ENCODE measurements at places on chromosomes 11 and 22. TPM values are rescaled to one million over a fixed set of nuclear protein-coding genes. Genes with fewer than 3 reads are reported as not detected.

The FOSL1 gene
- 17.8 TPM for total RNA-seq

The ACRV1 gene
- not detected for total RNA-seq

The GPR83 gene
- total RNA-seq = not detected

The DEPDC7 gene
- total RNA-seq = 6.0 TPM

The P2RX3 gene
- not detected for total RNA-seq

The OR51B2 gene
- not detected for total RNA-seq

The SMIM35 gene
- total RNA-seq = not detected

The SPI1 gene
- total RNA-seq = 10.9 TPM

The OR2D2 gene
- not detected for total RNA-seq

The OR8G1 gene
- not detected for total RNA-seq

The MICAL2 gene
- 16.6 TPM for total RNA-seq

The TCF20 gene
- total RNA-seq = 17.8 TPM

The MAJIN gene
- not detected for total RNA-seq

The SLC22A9 gene
- total RNA-seq = 0.66 TPM

- no peak for DNase-seq
Measured at GRCh38 chr11:95521133-95521542, 268.4 kb downstream of the FAM76B start.

- peak; percentile 65 for DNase-seq
Measured at GRCh38 chr22:40036591-40037225, 42.0 kb downstream of the FAM83F start.

GRCh38 chr11:95149651-95150364, 60.2 kb downstream of the ENDOD1 start:
- peak; percentile 65 for DNase-seq

- DNase-seq = no peak
Measured at GRCh38 chr11:94449029-94449428, 44.6 kb downstream of the MRE11 start.

DNA sequence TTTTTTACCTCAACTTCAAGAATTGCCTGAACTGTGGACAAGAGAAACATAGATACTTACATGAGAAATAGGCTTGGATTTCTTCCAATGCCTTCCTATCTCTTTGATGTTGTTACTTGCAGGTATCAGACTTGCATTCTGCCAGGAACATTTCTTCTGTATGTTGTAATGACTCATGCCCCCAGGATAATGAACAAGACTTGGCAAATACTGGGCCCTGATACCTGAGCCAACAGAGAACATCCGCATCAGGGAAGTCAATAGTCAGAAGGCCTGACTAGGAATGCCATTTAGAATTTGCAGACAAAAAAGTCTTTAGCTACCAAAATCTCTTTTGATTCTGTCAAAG, 273.7 kb upstream of the KIRREL3 start:
- no peak for DNase-seq

DNA sequence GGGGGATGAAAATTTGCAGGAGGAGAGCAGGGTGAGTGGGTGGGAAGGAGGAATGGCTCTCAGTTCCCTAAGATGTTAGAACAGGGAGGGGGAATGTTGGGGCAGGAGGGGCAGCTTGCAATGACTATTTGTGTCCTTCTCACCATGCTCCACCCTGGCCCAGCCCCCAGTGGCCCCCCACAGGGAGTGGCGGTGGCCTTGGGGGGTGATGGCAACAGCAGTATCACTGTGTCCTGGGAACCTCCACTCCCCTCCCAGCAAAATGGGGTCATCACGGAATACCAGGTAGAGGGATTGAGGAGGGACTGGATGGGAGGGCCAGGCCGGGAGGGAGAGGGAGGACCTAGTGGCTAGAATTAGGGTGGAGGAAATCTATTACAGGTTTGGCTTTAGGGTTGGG, 10.2 kb downstream of the ROBO3 start:
- DNase-seq = no peak

DNA sequence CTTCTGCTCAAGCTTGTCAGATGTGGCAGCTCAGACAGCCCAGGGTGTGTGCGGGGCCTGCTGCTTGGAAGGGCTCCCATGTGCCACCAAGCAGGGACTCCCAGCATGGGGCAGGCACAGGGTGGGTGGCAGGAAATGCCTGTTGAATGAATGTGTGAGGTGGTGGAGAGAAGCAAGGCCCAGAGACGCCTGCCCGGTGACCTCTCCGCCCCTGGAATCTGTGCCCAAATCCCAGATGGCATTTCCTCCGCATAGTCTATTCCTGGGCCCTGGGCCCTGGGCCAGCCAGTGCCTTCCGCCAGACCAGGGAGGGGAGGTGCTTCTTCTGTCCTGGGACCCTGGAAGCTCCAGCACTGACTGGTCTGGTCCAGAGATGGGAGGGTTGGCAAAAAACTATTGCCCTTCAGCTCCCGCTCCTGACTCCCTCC, 3.7 kb downstream of the CST6 start:
- DNase-seq = no peak

DNA sequence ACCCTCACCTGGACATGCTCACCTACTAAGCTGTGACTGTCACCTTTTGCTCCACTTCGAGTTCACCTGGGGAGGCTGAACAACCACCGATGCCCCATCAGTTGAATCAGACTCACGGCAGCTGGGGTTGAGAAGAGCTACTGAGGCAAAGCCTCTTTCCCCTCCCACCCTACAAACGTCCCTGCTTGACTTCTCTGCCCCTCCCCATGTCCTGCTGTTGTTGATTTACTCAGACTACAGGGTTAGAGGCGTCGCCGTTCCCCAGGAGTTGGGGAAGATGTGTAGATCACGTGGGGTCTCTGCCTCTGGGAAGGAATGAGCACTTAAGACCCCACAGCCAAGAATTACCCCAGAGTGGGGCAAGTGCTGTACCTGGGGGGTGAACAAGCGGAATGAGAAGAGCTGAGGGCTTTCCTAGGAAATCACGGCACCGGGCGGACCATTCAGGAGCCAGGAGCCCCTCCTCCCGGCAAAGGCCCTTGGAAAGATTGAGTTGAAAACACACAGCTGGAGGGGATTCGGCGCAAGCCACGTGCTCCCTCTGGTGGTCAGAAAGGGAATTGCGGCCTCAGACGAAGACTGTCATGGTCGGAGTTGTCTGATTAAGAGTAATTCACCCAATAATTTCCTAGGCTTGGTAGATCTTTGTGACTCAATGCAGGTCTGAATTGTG, 7.0 kb downstream of the FXYD2 start:
- peak; percentile 83 for DNase-seq

DNA sequence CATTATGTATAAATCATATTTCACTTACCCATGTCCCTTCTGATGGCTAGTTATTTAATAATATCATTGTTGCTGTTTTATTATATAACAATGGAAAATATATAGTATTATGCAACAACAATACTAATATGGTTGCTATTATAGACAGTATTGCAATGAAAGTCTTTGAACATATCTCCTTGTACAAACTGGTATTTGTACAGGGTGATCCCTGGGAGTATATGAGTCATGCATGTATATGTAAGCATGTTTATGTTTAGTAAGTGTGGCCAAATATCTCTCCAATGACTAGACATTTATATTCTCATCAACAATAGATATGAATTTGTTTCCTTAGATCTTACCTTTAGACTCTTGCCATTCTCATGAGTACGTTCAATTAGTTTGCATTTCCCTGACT, 55.9 kb downstream of the KCNC1 start:
- DNase-seq = no peak

DNA sequence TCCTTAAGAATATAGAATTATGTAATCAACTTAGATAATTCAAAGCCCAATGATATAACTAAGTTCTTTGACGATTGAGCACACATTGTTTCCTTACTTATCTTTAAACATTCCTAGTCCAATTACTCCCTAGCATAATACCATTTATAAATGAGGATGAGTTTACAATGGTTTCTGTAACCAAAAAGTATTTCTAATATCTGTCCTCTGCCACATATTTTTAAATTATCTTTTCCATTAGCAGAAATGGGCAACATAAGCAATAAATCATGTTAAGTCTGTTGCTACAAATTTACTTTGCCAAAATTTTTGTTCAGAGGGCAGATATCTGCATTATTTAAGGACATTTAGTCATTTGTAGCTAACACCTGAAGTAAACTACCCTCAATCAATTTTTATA, 6.7 kb downstream of the CREBZF start:
- DNase-seq = no peak

GRCh38 chr22:35344956-35345690, 35.8 kb upstream of the HMOX1 start:
- DNase-seq = no peak

GRCh38 chr11:65525546-65526480, 930 bp downstream of the SCYL1 start:
- no peak for DNase-seq

DNA sequence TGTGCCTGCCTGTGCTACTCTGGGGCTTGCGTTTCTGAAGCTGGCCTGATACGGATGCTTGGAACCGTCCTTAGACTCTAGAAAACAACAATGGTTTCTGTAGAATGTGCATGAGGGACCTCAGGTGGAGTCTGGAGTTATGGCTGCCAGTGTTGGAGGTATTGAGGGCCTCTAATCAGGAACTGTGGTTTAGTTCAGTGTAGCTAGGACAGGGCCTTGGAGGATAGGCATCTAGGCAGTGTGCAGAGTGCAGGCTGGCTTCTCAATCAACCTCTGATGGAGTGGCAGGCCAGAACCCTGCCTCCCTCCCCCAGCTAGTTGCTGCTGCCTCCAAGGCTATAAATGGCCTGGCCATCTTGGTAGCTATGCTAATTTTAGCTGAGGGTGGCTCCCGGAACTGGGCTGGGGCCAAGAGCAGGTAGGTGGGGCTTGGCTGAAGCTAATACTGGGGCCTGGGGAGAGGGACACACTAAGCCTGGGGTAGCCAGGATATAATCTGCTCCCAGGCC, 4.0 kb downstream of the STIM1 start:
- peak; percentile 61 for DNase-seq

DNA sequence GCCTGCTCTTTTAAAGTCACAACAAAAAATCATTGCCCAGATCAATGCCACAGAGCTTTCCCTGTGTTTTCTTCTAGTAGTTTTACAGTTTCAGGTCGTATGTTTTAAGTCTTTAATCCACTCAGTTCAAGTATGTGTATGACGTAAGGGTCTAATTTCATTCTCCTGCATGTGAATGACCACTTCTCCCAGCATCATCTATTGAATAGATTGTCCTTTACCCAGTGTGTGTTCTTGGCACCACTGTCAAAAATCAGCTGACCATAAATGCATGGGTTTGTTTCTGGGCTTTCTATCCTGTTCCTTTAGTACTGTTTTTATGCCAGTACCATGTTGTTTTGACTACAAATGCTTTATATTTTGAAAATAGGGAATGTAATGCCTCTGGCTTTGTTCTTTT, 28.1 kb downstream of the INTS4 start:
- DNase-seq = no peak

GRCh38 chr11:86737737-86738136, 62.6 kb upstream of the PRSS23 start:
- DNase-seq = no peak

GRCh38 chr11:8766043-8766987, 83.7 kb downstream of the RPL27A start:
- DNase-seq = no peak

GRCh38 chr11:125305345-125305744, 140.8 kb downstream of the PKNOX2 start:
- no peak for DNase-seq

- no peak for DNase-seq
Measured at GRCh38 chr11:13216019-13216710, 61.4 kb upstream of the BMAL1 start.

GRCh38 chr11:73366265-73366610, 10.0 kb upstream of the RELT start:
- no peak for DNase-seq

DNA sequence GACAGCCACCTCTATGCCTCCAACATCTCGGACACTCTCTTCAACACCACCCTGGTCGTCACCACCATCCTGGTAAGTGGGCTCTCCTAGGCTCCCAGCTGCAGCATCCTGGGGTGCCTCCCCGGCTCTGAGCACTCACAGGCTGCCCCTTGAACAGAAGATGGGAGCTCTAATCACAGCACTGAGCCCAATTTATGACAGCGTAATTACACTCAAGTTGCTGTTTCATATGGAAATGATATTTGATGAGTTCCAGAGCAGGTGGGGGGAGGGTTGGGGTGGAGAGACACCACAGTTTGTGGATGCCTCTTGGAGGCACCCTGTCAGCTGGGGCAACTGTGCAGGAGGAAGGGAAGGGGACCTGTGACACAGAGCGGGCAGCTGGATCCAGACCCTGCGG, 125.3 kb upstream of the TBCEL start:
- no peak for DNase-seq

DNA sequence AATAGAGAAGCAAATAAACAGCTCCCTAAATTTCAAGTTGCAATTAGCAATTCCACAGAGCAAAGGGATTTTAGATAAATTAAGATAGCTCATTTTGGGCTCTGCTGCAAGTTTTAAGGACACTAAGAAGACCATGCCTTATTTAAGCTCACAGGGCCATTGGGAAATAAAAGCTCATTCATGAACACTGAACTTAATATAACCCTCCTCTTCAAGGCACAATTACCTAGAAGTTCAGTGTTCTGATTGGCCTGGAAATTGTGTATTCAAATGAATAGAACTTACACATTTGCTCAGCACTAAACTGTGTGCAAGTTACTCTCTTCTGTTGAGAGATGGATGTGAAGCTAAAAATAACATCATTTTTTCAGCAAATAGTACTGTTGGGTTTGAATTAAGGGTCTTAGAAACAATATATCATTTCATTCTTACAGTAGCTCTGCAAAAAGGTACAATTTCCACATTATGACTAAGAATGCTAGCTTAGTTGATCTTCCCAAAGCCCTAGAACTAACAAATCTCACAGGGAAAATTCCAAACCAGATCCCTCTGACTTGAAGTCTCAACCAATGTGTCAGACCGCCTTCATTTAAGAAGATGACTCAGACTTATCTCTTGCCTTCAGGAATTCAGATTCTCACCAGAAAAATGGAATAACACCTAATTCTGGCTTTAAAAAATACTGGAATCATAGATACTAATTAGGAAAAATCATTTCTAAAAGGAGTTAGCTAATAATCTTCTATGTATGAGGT, 87.4 kb upstream of the LRRC55 start:
- DNase-seq = no peak

DNA sequence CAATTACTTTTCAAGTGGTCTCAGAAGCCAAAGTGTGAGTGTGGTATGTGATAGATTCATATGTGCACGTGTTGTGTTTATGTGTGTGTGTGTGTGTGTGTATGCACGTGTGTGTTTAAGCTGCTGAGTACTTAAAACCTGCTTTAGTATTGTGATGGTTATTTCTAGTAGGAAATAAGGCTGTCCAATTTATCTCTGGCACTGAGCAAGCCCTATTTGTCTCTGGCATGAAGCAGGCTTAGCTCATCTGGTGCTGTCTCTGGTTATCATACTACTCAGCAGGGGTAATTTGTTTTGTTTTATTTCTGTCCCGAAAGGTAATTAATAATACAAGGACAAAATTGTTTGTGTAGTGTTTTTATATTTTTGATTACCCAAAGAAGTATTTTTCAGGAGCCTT, 333.7 kb downstream of the FAT3 start:
- DNase-seq = no peak

GRCh38 chr11:2574553-2575535, 125.0 kb downstream of the KCNQ1OT1 start:
- peak; percentile 13 for DNase-seq

GRCh38 chr22:46327691-46328465, 7.6 kb upstream of the TRMU start:
- no peak for DNase-seq

All from body of pancreas (tissue), 4 donors.